ENCODE measurements at places on chromosomes 6 and 20.

DNA sequence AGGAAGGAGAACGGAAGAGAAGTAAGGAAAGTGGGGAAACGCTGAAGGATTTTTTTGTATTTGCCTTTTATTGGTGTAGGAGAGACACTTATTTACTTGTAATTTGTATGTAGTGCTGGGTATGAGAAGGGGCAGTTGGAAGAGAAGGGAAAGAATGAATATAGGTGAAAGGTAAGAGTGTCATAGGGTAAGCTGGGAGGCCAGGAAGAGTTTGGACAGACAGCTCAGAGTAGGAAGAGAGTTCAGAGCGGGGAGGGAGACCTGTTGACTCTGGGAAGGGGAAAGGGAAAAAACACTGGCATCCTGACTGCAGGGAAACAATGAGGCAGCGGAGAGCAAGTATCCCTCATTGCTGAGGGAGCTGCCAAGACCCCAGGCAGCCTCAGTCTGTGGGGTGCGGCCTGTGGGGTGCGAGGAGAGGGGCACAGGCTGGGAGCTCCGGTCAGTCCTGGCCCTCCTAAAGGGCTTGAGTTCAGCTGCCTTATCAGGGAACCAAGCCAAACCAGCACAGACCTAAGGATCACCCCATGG is 3.1 kb downstream of the TRAF3IP2 start:
- no peak for DNase-seq

DNA sequence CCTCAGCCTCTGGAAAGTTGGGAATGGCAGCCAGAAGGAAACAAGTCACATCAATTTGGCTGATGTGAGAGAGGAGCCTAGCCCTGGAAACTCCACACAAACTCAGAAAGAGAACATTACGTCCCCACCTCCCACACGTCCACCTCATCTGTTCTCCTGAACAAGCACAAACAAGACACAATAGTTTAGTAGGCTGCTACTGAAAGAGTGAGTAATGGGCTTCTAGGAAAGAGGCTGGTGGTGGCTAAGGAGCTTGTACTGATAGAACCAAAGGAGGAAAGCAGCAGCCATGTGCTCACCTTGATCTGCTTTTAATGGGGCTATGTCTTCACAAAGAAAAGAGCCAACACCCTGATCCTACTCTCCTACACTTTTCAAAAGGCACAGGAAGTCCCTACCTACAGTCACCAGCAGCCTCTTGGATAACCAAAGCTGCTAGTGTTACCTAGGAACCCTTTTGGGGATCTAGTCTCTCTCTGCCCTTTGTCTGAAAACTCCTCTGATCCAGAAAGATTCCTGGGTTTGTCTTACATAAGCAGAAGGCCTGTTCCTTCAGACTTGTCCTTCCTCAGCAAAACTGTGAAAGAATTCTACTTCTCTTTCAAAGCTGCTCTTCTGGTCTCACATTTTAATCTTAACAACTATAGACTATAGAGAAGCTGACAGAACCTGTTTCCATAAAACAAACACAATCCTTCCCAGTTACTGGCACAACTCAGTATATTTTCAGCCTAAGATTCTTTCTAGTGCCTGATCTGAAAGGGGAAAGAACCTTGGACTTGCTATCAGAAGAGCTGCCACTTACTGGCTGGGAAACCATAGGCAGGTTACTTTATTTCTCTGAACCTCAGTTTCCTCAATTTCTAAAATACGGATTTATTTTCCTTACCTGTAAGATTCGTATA is 3.1 kb downstream of the PLAGL2 start:
- no peak for DNase-seq

DNA sequence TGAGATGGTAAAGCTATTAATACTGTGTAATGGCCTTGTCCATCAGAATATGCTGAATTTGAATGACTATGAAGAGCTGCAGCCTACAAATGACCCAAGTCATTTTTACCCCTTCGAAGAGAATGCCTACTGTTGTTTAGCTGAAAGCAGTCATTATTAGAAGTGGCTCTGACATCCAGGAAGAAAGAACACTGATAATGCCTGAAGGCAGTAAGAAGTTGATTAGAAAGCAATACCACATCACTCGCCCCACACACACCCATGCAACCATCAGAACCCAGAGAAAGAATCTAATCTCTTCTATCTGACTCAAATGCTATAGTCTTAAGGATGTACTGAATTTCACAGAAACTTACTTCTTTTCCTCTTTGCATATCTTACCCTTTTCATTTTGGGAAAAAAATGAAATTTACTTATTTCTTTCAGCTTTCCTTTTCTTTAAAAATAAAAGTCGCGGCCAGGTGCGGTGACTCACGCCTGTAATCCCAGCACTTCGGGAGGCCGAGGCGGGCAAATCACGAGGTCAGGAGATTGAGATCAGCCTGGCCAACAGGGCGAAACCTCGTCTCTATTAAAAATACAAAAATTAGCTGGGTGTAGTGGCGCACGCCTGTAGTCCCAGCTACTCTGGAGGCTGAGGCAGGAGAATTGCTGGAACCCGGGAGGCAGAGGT is 61.0 kb downstream of the ARHGAP18 start:
- no peak for DNase-seq

GRCh38 chr6:53702316-53702715 is 36.8 kb upstream of the KLHL31 start:
- DNase-seq, result no peak

GRCh38 chr6:37135835-37136694 is 33.9 kb upstream of the PIM1 start:
- DNase-seq, result no peak

GRCh38 chr6:41577356-41578216 is 31.4 kb downstream of the FOXP4 start:
- no peak for DNase-seq

- no peak for DNase-seq
Measured at GRCh38 chr6:93176070-93176469, 243.3 kb downstream of the EPHA7 start.

GRCh38 chr6:149963212-149963461 is 606 bp upstream of the ULBP1 start:
- DNase-seq, result no peak

DNA sequence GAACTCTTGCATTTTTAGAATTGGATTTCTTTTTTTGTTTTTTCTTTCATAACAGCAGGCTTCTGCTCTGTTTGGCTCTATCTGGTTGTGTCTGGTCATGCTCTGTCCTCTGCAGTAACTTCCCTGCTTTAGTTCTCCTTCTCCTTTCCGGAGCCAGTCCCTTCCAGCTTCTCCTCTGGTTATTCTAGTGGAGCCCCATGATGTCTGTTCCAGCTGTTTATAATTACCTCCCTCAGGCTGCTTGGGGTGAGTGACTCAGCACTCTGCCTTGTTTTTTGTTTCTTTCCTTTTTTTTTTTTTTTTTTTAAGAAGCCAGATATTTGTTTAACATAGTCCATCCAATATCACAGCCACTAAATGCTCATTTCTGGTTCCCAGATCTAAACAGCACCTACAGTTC is 409.6 kb downstream of the MAFB start:
- no peak for DNase-seq

DNA sequence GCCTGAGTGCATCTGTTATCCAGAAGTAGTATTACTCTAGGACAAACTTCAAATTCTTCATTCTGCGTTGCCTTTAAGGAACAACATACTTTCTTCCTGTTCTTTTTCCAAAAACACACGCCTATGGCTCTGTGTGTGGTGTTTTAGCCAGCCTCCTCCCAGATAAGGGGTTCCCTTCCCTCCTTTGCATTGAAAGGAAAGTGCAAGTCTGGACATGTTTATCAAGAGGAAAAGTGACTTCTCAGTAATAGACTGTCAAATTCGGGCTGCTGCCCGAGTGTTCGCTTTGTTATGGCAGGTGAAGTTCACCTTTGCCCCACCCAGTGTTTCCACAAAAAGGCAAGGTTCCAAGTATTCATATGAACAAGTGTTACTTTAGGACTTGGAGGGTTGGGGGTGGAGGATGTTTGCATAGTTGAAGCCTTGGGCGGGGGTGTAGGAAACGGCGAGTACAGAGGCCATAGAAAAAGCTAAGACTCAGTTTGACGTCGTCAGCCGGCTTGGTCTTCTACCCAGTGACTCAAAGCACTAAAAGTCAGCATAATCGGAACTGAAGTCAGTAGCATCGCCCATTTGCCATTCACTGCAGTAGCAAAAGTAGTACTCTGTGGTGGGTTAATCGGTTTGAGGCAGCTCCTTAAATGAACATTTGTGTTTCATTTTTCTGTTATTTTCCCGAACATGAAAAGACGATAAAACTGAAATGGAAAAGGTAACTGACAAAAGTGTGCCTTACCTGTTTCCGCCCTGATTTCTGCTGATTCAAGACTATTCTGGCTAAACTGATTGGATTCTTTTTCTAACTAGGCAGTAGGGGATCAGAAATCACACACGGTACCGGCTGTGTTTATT is 12.5 kb downstream of the PRDM1 start:
- DNase-seq, result no peak

- DNase-seq, result no peak
Measured at GRCh38 chr6:52497652-52498408, 77.7 kb downstream of the EFHC1 start.

- DNase-seq, result no peak
Measured at GRCh38 chr20:22305381-22305780, 279.0 kb downstream of the FOXA2 start.

- no peak for DNase-seq
Measured at GRCh38 chr20:63490416-63490815, 8.5 kb downstream of the EEF1A2 start.

DNA sequence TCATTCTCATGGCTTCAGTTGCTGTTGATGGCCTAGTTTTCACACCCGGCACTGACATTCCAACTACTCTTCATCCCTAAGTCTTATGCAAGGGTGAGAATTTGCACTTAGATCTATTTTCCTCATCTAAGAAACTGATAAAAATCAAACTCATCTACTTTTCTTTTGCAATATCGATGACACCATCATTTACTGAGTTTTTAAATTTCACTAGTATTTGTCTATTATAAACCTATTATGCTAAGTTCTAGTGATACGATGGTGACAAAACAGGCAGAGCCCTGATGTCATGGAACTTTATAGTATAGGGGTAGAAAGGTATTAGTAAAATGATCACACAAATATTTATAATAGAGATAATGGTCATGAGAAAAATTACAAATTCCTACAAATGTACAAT is 167.9 kb upstream of the CITED2 start:
- no peak for DNase-seq

DNA sequence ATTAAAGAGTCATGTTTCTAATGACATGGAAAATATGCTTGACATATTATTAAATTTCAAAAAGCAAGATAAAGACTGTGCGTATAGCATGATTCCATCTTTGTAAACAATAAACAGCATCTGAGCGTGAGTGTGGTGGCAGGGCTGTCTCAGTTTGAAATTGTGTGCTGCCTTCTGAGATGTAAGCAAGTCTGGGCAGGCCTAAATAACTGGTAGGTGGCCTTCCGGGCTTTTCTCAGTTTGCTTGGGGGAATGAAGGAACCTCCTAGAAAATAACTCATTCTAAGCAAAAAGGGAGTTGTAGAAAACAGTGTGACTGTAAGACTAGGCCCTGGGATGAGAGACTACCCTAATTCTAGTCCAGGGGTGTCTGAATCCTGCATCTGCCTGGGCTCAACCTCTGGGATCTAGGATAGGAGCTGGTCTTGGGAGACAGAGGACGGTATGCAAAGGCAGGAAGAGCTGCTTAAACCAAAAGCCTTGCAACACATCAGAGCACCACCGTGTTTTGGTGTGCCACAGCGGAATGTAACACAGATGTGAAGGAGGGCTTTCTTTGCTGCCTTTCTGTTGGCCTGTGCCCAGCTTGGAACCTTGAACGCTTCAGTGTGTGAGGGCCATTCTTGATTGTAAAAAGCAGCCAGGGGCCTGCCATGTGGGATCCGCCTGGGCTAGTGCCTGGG is 63.5 kb upstream of the L3MBTL3 start:
- no peak for DNase-seq

DNA sequence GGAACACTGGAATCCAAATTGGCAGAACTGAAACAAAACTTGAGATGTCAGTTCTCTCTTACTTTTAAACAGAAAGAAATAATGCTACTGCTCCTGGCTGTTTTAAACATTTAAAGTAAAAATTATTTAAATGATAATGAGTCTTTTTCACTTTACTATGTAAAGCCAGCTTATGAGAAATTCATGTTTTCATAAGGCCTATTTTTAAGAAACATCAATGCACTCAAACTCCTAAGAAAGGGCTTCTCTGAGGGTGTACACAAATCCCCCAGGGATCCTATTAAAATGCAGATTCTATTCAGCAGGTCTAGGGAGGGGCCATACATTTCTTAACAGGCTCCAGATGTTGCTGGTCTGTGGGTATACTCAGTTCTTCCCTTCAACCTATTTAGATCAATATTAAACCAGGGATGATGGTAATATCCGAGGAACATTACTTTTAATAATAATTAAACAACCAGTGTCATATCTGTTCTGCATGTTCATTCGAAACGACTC is 2.3 kb downstream of the FERMT1 start:
- no peak for DNase-seq

DNA sequence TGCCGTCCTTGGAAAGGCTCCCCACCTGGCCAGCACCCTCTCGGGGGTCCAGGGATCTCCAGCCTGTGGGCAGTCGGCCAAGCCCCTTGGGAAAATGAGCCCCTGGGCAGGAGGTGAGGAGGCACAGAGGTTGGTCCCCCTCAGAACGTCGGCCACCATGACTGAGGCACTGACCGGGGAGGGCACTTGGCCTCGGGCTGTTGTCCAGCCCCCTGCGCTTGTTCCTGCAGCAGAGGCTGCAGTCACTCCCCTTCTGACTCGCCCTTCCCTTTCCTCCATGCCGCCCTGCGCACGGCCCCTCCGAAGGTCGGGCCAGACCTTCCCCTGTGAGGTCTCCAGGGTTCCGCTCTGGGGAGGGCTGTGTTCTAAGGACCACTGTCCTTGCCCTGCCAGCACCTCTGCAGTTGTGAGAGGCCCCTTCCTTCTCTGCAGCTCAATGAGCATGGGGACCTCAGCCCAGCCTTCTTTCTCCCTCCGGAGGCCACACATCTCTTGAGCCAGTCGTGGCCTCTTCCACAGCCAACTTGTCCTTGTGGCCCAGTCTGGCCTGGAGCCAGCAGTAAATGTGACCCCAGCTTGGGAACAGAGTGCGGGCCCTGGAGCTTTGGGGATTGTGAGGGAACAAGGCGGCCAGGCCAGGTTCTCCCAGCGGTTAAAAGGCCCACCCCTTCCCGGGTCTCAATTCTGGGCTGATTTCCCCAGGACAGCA is 195.5 kb downstream of the DLL1 start:
- no peak for DNase-seq

DNA sequence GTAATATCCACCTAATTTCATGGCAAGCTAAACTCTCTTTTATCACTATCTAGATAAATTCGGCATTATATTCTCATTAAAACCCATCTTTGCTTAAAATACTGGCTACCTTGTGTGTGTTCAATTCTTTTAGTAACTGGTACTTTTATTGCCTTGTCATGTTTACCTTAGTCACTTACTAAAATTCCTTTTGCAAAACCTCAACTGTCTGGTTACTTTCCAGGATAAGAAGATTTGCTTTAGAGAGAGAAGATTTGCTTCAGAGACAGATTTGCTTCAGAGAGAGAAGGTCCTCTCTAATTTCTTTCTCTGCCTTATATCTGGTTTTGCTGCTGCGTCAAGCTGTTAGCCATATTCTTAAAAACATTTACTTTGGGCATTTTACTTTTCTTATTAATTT is 151.5 kb upstream of the MLIP start:
- DNase-seq, result no peak

GRCh38 chr20:15655295-15655874 is 917.9 kb downstream of the KIF16B start:
- DNase-seq, result no peak
